ENCODE measurements at places on chromosomes 12 and 14.

DNA sequence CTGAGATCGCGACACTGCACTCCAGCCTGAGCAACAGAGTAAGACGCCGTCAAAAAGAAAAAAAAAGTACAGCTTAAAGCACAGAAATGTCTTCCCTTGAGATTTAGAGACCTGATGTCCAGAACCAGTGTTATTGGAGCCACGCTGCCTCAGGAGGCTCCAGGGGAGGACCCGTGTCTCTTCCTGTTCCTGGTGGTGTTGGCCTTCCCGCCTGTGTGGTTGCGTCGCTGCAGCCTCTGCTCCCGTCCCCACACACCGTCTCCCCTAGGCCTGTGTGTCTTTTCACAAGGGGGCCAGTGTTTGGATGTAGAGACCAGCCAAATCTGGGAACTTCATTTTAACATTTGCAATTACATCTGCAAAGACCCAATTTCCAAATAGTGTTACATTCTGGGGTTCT lies 8.6 kb upstream of the FBRSL1 start:
- DNase-seq = no peak

DNA sequence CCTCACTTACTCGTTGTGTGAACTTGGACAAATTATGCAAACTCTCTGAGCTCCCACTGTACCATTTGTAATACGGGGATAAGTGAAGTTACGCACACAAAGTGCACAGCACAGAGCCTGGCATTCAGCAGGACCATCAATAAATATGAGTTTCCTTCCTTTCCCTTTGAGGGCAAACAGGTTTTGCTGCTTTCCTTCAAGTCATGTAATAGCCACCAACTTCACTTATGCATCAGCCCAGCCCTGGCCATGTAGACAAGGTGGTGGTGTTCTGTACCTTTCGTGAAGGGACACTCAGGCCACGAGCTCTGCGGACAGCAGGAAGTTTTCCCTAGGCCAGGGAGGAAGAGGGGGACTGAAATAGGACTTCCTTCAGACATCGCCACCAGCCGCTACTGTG lies 272.7 kb downstream of the CACNA1C start:
- no peak for DNase-seq

DNA sequence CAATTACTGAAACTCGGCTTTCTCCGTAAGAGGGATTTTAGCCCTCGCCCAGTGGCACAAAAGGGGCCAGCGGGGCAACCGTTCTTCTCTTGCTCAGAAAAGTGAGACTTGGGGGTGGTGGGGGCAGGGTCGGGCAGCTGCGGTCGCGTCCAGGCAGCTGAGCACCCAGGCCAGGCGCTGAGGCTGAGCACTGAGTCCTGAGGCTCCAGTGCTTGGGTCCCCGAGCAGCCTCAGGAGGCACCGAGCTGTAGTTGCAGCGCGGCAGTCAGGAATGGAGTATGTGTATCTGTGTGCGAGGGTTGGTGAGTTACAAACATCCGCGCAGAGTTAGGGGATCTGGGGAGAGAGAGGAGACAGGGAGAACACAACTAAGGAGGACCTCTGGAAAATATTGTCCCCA lies 4.1 kb upstream of the HOXC6 start:
- DNase-seq = peak; percentile 48

GRCh38 chr12:116135209-116135930 lies 142.1 kb downstream of the MED13L start:
- no peak for DNase-seq

- DNase-seq = no peak
Measured at GRCh38 chr14:64998455-64998931, 11.8 kb downstream of the FNTB start.

GRCh38 chr12:120584343-120585149 lies 3.3 kb upstream of the POP5 start:
- peak; percentile 71 for DNase-seq

- no peak for DNase-seq
Measured at GRCh38 chr12:49633703-49634345, 10.5 kb downstream of the PRPF40B start.

DNA sequence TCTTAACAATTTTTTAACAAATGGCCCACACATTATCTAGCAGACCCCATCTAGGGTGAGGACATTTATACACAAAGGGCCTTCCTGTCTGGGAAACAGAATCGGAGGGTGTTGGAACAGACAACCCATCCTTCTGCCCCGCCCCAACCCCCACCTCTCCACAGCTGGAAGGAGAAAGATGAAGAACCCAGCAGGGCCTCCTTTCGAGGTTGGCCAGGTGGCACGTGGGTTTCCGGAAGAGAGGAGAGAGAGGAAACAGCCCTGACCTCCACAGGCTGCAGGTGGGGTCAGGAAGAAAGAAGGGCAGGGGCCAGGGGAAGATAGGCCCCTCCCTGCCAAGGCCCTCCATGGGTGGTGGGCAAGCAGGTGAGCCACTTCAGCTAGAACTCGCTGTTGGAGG lies 57.2 kb downstream of the LRRC74A start:
- no peak for DNase-seq

GRCh38 chr14:71538288-71538687 lies 393.9 kb upstream of the RGS6 start:
- no peak for DNase-seq

GRCh38 chr14:102485693-102486512 lies 23.7 kb downstream of the ANKRD9 start:
- no peak for DNase-seq

DNA sequence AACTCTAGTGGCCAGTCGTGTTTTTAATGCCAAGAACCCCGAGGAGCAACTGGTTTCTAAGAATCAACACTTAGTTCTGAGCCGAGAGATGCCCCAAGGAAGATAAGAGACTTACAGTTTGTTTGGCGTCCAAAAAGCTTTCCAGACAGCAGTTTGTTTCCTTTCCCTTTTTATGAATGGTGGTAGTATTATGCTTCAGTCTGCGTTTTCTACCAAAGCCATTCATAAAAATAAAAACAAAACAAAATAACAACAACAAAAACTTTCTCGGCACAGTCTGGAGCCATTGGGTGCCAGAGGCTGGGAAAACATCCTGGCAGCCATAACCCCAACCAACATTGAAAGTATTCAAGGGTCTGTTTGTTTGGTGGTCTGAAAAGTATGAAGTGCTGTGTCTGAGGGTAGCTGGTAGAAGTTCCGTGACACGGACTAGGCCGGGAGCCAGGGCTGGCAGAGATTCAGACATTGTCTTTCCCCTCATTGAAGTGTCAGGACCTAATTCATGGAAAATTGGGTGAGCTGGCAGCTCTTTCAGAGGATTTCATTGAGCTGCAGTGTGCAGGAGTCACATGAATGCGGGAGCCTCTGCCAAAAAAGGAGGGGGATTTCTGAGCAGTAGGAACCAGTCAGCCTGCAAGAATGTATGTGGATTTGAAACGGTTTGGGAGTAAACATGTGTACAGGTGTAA lies 124.2 kb downstream of the HMGA2 start:
- no peak for DNase-seq

- no peak for DNase-seq
Measured at GRCh38 chr14:79453276-79453675, 758.0 kb downstream of the DIO2 start.

- DNase-seq = peak; percentile 34
Measured at GRCh38 chr12:92784797-92785562, 82.2 kb downstream of the PLEKHG7 start.

GRCh38 chr12:46354111-46354801 lies 18.3 kb downstream of the SLC38A2 start:
- DNase-seq = no peak

DNA sequence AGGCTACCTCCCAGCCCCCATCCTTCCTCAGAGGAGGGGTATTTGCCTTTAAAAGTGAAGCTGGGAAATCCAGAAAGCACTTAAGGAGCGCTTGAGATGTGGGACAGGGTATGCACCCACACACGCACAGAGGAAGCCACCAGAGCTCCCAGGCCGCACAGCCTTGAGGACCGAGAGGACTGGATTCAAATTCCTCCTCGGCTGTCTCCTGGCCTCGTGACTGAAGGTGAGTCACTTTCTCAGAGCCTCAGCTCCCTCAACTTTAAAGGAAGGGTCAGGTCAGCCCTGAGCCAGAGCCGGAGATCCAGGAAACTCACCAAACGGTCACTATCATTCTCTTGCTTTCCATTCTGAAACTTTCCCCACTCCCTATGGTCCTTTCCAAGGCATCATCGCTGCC lies 37.6 kb downstream of the BCL11B start:
- DNase-seq = peak; percentile 50

DNA sequence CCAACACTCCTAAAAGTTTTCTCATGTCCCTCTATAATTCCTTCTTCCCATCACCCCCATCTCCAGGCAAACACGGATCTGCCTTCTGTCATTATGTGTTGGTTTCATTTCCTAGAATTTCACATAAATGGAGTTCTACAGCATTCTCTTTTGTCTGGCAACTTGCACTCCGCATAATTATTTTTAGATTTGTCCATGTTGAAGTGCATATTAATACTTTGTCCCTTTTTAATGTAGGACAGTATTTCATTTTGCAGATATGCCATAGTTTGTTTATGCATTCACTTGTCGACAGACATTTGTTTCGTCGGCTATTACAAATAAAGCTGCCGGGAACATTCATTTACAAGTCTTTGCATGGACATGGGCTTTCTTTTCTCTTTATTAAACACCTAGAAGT lies 150.0 kb downstream of the CRADD start:
- DNase-seq = no peak

GRCh38 chr12:42564996-42565395 lies 24.6 kb downstream of the PRICKLE1 start:
- no peak for DNase-seq

- DNase-seq = no peak
Measured at GRCh38 chr14:22249770-22250169, 339.3 kb downstream of the DAD1 start.

DNA sequence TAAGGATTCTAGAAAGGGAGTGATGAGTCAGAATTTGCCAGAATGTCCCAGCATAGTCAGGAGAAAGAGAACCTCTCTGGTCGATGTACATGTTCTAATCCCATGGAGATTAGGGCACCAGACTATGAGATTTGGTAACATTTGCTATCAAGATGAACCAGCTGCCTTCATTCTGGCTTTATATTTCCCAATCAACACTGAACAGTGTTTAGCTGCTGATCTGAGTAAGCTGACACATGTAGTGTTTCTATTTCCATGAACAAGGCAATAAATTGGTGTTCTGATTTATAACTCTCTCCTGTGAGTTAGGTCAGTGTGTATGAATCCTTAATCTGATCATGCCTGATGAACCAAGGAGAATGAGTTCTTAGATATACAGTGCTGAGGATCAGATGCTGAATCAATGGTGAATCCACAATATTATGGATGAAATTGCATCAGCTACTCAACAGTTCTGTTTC lies 158.0 kb upstream of the AMIGO2 start:
- no peak for DNase-seq

GRCh38 chr14:42222924-42223471 lies 616.3 kb downstream of the LRFN5 start:
- peak; percentile 16 for DNase-seq

- DNase-seq = no peak
Measured at GRCh38 chr12:9143137-9143536, 27.4 kb upstream of the A2M start.

DNA sequence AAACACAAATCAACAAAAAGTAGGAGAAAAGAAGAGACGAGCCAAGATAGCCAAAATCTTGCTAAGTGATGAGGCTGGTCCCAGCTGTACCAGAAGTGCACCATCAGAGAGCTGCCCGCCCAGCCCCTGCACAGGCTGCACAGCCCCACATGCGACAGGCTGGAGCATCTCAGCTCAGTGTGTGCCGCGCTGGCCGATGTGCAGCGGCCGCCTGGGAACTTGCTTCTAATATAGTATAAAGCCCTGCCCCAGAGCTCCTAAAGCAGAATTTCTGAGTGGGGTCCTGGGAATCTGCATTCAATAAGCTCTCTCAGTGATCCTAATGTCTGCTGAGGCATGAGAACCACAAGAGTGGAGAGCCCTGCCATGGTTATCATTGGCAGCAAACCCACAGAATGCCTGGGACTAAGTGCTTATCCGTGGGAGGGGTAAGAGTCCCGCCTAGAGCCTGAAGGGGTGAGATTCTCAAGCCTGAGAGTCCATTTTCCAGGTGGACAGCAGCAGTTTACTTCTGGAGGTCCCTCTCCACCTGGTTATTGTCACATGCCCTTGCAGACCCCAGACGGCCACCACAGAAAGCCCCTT lies 171.6 kb downstream of the DPF3 start:
- no peak for DNase-seq

DNA sequence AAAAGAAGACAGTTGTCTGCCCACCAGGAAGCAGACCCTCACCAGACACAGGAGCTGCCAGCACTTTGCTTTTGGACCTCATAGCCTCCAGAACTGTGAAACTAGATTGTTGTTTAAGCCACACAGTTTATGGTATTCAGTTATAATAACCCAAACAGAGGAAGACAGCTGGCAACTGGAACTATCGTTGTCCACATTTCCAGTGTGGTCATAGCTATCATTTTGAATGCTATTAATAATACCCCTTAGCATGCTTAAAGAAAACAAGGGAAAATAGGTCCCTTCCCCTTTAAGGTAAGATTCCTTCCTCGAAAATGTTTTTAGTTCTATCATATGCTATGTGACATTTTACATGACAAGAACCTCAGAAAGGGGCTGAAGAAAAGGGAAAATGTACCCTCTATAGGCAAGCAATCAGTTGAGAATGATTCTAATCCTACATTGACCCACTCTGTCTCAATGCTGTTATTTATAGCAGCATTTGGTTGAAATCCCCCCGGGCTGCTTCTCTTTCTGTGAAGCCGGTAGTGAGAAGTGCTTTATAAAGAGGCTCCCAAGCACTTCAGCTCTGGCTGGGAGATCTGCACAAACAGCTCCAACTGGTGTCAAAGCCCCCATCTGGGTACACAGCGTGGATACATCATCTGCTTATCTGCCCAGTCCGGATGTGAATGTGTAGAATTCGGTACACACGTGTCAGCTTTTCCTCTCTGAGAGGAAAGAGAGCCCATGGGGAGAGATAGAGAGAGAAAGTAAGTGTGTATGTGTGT lies 221.2 kb upstream of the FLRT2 start:
- DNase-seq = no peak

- DNase-seq = no peak
Measured at GRCh38 chr12:121652767-121653497, 16.5 kb downstream of the MORN3 start.

- DNase-seq = no peak
Measured at GRCh38 chr12:95742586-95742985, 48.0 kb downstream of the NTN4 start.

- no peak for DNase-seq
Measured at GRCh38 chr12:27193106-27193505, 51.0 kb upstream of the STK38L start.

DNA sequence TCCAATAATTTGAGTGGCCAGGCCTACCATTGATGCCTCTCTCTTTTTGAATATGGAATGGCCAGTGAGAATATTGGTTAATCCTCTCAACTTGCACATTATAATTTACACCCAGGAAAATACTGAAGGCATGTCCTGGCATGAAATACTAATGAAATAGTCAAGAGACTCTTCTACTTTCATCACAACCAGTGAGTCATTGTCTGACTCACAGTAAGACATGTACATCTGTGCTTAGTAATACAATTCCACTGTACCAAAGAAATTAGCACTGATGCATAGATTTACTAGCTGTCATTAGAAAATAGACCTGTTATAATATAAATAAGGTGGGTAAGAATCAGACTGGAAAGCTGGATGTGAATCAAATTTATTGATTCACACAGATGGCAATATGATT lies 31.6 kb downstream of the KCNC2 start:
- DNase-seq = no peak

- no peak for DNase-seq
Measured at GRCh38 chr12:59491877-59492276, 104.0 kb upstream of the SLC16A7 start.
